Suppressor macrophage (primary cell): ENCODE measurements at places on chromosomes 7 and 10.

GRCh38 chr7:123242467-123243092 lies 42.8 kb upstream of the SLC13A1 start:
- no peak for DNase-seq

DNA sequence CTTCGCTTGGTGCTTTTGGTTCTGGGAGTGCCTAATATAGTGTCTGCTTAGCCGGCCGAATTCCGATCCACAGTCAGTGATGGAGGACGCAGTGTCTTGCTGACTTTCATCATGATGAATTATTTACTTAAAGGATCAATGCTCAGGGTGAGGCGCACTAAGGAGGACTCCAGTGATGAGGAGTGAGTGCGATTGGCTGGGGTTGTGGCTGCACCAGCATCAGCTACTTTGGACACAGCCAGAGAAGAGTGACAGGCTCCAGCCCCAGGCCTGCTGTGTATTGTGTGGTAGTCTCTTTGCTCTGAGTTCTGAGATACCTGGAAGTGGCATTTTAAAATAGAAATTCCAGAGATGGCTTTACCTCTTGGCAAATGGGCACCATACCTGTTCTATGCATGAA lies 73.3 kb upstream of the ANLN start:
- DNase-seq: no peak

- DNase-seq: no peak
These were observed 138.9 kb upstream of the KLF14 start for GRCh38 chr7:130872756-130873448.

GRCh38 chr7:86867163-86867762 lies 192.2 kb downstream of the ELAPOR2 start:
- DNase-seq: no peak

GRCh38 chr7:35828817-35829216 lies 28.0 kb downstream of the SEPTIN7 start:
- peak; percentile 13 for DNase-seq

DNA sequence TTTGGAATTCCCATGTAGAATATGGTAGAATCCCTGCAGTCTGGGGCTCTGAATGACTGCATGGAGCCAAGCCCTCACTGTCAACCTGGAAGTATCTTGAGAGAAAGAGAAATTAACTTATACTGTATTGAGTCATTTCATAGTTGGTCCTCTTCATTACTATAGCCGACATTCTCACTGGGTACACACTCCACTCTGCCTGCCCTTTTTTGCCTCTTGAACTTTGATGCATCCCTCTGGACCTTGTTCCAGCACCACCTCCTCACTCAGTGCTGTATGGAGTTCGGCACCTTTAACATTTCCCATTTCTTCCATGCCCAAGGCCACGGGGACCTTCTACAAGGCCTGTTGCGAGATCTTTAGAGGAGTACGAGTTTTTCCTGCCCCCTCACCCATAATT lies 4.6 kb upstream of the ARHGAP22 start:
- DNase-seq: no peak

GRCh38 chr7:29859524-29860185 lies 53.3 kb downstream of the WIPF3 start:
- peak; percentile 91 for DNase-seq

DNA sequence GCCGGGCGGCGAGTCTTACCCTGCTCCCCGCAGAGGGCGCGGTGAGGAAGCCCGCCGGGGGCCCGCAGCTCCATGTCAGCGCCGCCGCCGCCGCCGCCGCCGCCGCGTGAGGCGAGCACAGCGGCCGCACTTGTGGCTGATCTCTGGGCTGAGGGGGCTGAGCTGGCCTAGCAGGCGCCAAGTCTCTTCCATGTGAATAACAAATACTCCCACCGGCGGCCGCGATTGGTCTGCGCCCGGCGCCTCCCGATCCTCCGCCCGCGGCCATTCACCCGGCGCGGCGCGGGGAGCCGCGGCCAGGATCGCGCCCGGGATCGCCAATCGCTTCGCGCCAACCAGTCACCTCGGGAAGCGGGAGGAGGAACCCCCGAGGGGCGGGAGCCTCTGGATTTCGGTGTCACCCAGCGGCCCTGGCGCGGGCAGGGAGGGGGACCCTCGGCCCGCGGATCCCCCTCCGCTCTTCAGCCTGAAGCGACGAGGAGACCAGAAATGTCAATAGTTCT lies at the start of gene GRM8:
Gene GRM8 (minus strand): TSS at position 164 of the 503 bp plus-strand sequence.
- peak; percentile 33 for DNase-seq

DNA sequence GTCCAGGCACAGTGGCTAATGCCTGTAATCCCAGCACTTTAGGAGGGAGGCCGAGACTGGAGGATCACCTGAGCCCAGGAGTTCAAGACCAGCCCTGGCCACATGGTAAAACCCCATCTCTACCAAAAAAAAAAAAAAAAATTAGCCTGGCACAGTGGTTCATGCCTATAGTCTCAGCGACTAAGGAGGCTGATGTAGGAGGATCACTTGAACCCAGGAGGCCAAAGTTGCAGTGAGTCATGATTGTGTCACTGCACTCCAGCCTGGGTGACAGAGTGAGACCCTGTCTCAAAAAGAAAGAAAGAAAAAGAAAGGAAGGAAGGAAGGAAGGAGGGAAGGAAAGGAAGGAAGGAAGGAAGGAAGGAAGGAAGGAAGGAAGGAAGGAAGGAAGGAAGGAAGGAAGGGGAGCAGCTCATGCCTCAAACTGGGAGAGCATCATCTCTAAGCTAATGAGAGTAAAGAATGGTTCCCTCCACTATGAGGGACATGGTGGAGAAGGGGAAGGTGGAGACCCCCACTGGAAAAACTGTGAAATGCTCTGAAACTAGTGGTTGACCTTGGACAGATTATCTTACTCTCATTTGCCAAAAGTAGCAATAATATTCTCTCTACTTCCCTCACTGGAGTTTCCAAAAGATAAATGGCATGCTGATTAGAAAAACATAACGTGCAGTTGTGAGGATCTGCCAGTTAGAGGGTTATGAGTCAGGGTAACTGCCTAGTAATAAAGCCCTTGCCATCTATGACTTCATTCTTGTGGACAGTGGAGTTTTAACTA lies 16.8 kb downstream of the GIMAP5 start:
- peak; percentile 39 for DNase-seq

DNA sequence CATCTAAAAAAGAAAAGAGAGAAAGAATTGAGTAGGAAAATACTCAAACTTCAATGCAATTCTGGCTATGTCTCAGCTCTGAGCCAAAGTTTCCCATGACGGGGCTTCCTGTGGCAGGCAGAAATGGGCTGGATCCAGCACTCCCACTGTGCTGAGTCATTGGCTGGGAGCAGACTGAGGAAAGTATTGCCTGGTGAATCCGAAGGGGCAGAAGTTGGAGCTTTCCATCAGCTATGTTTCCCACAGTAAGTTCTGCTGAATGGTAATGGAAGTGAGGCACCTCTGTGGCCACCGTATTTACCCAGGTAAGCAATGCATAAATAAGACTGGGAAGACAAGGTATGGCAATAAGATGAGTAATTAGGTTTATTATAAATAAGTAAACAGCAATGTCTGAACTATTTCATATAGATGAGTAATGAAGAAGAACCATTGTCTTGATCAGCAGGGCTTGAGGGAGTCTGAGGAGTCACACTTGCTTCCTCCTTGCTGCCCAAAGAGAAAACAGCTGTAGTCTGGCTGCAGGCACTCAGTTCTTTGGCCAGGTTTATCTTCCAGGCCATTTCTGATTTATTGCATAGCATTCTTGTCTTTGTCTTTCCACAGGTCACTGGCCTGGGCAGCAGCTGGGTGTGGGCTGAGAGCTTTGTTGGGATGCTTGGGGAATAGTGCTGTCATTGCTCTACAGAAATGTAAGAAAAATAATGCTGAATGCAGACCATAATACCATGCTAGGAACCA lies 255.3 kb downstream of the DNAJB9 start:
- DNase-seq: no peak

DNA sequence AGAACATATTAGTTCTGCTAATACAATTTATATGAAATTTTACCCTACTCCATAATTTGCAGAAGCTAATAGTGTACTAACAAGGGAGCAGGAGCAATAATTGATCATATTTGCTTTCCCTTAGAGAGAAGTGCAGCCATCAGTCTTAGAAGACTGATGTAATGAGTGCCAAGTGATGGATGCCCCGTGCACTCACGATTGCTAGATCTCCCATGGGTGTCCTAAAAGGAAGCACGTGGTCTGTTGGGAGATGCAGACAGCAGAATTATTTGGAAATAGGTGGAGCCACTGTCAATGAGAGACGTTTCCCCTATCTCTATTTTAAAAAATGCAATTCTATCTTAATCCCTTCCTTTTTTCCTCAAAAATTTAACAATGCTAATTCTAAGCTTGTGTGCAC lies 772.2 kb upstream of the C7orf33 start:
- DNase-seq: no peak

- no peak for DNase-seq
These were observed 125.7 kb downstream of the BICC1 start for GRCh38 chr10:58638388-58638787.
